ENCODE measurements at places on chromosomes 3 and 15.
A peak's percentile ranks its signal among the peaks of the same experiment; 100 is the strongest.

DNA sequence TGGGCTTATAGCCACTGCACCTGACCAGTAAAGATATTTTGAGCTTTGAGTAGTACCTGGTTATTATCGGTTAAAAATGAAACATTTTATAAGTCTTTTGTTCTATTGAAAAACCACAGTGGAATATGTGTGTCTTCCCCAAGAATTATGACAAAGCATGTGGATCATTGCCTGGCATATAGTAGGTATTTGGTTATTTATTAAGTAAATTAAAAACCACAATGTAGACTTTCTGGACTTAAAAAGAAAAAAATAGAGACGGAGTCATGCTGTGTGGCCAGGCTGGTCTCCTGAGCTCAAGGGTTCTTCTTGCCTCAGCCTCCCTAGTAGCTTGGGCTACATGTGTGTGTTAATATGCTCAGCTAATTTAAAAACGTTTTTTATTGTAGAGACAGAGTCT, 43.5 kb downstream of the UBE2E2 start:
- DNase-seq = no peak

GRCh38 chr3:134326760-134327593, 47.3 kb downstream of the AMOTL2 start:
- peak; percentile 100 for DNase-seq

- no peak for DNase-seq
Observed at GRCh38 chr3:50574444-50574831, 5.1 kb downstream of the HEMK1 start.

DNA sequence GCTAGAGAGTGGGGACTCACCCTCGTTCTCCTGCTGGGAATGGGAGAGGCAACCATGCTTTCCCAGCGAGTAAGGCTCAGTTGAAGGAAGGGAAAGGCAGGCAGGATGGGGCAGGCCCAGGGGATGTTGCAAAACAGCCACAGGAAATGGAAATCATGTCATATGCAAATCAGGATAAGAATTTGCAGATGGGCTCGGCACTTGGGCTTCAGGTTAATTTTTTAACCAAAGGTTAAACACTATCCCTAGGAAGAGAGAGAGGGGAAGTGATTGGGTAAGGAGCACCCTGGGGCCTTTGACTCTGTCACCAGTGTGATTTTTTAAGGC, 14.6 kb upstream of the PLA2G4E start:
- DNase-seq = peak; percentile 15

DNA sequence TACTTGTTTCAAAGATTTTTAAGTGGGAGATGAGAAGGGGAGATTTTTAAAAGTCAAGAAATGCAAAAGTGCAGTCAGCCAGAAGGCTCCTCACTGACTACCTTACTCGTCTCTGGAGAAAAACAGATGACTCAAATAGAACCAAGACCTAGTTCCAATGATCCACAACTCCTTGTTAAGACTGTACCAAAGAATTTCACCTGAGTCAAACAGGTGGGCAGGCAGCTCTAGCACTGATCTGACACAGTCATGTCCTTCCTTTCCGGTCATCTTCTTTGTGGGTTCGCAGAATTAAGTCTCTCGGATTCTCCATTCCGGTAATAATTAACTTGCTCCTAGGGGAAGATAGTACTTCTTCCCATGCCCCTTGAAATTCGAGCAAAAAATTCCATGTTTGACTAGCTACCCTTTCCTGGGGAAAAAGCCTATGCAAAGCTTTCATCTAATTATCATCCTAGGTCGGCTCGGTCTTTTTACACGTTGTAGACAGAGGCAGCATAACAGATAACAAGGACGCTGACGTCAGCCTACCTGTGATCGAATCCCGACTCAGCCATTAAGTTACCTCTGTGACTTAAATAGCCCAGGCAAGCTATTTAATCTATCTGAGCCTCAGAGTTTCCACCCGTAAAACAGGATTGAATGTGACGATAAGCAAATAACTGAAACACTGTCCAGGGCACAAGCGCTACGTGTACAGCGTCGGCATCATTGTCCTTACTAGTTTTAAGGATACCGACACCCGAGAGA, 758 bp downstream of the SELENOK start:
- no peak for DNase-seq

GRCh38 chr15:68576235-68576892, 2.4 kb upstream of the CORO2B start:
- no peak for DNase-seq

DNA sequence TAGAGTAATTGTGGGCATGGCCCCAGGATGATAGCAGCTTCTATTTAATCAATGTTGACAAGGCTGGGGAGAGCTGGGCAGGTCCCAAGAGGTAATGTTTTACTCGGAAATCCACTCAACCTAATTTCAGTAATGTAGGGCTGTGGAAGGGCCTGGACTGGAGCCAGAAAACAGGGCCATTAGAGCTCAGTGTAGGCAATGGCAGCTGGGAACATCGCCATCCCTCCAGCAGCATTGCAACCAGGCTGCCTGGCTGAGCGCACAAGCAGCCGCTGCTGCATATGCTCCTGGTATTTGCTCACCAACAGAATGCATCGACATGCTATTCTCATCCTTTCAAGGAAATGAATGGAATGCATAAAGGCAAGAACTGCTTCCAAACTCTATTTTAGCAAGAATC, 90.0 kb downstream of the GAP43 start:
- DNase-seq = peak; percentile 73

DNA sequence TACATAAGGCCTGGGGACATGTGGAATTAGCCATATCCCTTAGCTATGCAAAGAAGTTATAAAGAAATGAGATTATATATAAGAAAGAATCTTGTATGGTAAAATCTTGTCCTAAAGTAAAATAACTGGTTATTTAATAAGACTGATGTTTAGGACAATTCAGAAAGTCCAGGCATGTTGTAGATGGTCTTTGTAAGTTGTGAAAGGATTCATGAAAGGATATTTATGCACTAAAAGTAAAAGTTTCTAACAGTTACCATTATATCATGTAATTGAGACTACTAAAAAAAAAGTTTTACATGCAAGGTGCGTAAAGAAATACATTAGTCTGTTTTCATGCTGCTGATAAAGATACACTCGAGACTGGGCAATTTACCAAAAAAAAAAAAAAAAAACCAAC, 146.3 kb downstream of the FMN1 start:
- DNase-seq = no peak

- peak; percentile 79 for DNase-seq
Observed at GRCh38 chr3:58536501-58537411, at the start of gene ACOX2. Gene ACOX2, minus strand, starts transcription at chr3:58537190. Its CDS starts 2,084 bp downstream, at chr3:58535106.

GRCh38 chr3:70053293-70053692, 53.8 kb downstream of the SAMMSON start:
- DNase-seq = no peak

- no peak for DNase-seq
Observed at GRCh38 chr15:101556273-101556672, 66.8 kb upstream of the PCSK6 start.

- DNase-seq = no peak
Observed at GRCh38 chr15:71251584-71252043, 136.3 kb downstream of the THSD4 start.

DNA sequence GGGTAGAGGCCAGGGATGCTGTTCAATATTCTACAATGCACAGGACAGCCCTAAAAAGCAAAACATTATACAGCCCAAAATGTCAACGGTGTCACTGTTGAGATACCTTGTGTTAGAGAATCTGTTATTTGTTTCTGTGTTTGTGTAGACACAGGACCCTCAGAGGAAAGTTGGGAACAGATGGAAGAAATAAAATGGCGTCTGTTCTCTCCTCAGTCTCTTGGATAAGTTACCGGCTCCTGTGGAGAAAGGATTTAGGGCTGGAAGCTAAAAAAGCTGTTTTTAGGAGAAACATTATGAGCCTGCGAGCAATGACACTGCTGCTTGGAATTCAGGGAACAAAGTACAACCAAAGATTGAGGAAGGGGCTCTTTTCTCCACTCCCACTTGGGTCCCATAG, 688.6 kb upstream of the ZNF385D start:
- no peak for DNase-seq

- no peak for DNase-seq
Observed at GRCh38 chr3:152455989-152456388, 187.3 kb downstream of the MBNL1 start.

DNA sequence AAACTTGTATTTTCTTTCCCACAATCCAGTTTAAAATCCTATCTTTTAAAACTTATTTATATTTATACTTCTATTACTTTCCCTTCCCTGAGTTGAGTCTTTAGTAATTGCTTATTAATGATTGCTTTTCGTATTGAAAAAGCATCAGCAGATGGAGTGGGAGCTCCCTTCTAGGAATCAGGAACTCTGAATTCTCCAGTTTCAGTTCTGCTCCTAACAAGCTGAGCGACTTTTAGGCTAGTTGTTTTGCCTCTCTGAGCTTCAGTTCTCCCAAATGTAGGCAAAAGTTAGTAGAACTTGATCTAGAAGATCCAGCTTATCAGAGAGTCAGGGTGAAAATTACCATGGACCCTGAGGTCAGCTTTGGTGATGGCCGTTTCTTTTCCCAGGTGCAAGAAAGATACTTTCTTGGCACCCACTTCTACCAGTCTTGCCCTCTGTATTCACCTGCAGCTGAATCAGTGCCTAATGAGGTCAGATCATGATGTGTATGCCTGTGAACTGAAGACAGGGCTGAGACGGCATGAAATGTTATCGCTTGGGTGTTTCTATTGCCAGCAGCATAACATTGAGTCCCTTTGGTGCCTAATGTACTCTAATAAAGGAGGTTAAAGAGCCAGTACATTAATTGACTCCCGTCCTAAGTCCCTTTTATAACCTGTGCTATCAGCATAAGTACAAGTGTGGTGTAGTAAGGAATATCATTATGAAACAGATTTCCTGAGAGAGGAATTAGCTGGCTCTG, 194.5 kb upstream of the TBC1D5 start:
- no peak for DNase-seq

DNA sequence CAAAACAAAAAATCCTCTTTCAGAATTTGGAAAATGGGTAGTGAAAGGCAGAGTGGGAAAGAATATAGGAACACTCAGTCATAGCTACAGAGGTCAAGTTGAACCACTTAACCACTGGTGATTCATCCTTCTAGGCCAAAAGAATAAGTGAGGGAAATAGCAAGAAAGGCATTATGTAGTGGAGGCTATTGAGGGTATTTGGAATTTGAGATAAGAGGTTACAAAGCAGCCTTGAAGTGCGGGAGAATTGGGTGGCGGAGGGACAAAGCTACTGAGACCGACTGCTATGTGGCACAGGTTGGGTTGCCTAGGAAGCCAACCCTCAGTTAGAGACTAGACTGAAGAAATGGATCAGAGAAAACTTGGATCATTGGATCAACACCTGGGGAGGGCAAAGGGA, 109.5 kb downstream of the SYNPR start:
- DNase-seq = no peak

DNA sequence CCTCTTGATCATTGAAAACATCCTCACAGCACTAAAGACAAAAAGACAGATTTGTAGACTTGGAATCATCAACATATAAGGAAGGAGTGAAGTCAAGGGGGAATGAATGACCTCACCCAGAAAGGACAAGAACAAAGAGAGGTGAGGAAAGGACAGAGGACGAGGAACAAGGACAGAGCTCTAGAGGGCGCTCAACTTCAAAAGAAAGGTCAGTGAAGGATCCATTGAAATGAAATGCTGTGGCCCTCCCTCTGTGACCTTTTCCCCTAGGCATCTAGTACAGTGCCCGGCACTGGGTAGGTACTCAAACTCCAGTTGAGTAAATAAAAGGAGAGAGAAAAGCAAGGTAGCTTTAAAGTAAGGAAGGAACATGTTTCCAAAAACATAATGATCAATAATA, 2.6 kb downstream of the ATP8B4 start:
- DNase-seq = peak; percentile 31

GRCh38 chr15:77901921-77902750, 175.4 kb downstream of the TBC1D2B start:
- no peak for DNase-seq

DNA sequence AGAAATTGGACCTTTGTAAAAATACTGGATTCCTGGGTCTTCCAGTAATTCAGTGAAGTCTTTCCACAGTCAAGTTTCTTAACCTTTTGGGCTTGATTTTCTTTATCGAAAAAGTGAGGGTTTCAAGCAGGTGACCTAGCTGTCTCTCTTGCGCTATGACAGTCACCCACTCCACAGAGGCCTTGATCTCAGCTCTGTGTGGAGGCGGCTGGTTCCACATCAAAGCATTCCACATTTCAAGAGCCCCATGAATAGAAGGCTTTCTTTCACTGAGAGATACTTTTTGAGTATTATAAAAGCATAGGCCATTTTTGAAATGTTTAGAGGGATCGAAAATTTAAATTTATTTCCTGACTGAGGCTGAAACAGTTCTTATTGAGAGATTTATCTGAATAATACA, 43.9 kb downstream of the GABRA5 start:
- no peak for DNase-seq

DNA sequence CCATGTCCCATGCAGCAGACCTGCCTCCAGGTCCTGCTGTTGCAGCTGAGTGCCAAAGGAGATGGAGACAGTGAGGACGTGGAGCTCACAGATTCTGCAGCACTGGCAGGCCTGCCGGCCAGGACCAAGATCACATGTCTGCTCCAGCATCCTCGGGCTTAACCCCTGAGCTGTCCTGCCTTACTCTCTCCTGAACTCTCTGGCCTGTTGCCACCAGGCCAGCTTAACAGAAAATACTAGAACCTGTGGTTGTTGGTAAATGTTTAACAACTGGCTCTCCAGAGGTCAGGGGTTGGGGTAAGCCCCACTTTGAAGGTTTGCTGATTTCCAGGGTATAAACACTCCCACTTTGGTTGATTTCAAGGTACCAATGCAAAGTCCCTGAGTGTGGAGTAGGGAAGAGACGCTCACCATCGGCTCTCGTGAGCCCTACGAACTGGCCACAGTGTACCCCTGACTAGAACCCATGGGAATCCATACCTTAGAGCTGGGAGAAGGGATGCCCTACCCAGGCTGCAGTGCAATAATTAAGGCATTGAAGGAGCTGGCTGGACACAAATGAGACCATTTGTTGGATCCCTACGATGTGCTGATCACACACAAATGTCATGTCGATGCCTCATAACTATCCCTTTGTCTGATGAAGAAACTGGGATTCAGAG, 147.9 kb downstream of the OR4M2 start:
- DNase-seq = no peak

GRCh38 chr3:186551387-186551786, 7.2 kb upstream of the CRYGS start:
- DNase-seq = no peak

DNA sequence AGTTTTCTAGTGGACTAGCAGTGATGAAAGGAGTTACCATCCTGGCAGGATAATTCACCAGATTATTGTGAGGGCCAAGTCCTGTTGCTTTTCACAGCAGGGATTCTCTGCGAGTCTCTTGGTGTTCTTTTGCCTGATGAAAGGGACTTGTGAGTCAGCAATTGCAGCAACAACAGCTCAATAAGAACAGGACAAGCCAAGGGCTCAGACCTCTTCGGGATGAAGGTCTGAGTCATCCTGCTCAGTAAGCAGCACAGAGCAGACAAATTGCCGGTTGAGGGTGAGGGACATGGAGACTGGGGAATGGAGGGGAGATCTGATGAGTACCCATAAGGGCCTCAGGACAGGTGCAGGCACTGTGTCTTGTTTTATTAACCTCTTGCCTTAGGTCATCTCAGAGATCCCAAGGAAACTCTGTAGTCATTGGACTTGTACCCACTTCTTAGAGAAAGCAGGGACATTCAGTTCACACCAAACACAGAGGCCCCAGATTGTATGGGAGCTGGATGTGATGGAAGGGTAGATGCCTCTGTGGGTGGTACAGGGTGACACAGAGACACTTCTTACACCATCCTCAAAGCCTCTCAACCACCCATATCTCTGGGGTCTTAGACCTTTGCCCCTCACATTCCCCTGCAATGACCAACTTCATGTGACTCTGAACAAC, 173.8 kb upstream of the TLE3 start:
- DNase-seq = peak; percentile 97

- no peak for DNase-seq
Observed at GRCh38 chr15:85007741-85008397, 26.2 kb downstream of the PDE8A start.

- DNase-seq = no peak
Observed at GRCh38 chr15:52161406-52161966, 29.7 kb downstream of the GNB5 start.
